ENCODE measurements at places on chromosomes 2 and 18.

- no peak for DNase-seq
Observed at GRCh38 chr2:212227755-212228154, 310.8 kb downstream of the ERBB4 start.

DNA sequence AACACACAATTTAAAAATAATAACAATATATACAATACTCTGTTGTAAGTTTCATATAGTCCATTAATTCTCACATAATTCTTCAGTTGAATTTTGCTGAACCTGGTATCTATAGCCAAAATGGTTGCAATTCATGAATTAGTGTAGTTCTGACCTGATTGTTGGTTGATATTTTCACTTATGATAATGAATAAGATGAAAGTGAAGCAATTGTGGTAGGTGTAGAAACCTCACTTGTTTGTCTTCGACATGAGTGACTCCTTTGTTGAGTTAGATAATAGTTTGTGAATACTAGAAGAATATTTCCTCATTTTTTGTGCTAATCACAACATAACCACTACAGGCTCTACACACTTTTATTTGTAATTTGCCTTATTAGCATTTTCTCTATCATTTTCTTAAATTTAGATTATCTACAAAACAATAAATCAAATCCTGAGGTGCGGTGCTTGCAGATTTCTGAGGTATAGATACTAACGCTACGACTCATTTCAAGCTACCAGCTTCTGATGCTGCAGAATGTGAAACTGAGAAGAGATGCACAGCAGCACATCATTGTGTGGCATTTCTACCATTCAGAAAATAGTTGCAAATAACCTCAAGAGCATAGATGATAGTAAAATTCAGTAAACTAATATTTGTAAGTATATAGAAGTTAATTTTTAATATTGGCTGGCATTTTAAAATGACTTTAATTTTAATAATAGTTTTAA is 117.9 kb downstream of the KCNH7 start:
- DNase-seq: no peak

DNA sequence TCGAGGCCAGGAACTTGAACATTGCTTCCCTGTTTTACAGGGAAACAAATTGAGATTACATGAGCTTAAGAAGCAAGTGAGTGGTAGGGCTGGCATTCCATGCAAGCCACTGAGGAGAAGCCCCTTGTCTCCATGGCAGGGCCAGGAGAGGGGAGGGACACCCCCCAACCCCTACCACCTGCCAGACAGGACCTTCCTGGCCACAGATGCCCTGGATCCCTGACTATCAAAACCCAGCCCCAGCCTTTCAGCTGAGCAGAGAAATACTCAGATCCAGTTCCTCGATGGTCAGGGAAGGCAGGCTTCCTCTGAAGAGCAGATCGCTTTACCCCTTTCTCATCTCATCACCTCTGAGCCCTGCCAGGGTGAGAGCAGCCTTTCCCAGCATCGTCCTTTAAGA is 53.8 kb upstream of the ALPP start:
- DNase-seq: no peak

GRCh38 chr2:231554748-231555545 is 24.7 kb upstream of the NMUR1 start:
- DNase-seq: no peak

GRCh38 chr2:84285056-84285747 is 173.9 kb downstream of the SUCLG1 start:
- no peak for DNase-seq

- no peak for DNase-seq
Observed at GRCh38 chr2:44934038-44934982, 7.2 kb upstream of the SIX3 start.

DNA sequence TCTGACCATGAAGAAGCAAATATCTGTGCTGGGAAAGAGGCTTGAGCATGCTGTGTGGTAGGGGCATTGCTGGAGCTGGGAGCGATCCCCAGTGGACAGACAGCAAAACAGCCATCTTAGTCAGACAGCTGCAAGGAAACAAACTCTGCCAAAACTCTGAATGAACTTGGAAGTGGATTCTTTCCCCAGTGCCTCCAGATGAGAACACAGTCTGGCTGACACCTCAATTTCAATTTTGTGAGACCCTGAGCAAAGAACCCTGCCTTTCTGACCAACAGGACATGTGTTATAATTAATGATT is 23.2 kb upstream of the FAP start:
- DNase-seq: no peak

GRCh38 chr2:197069958-197070357 is 143.5 kb upstream of the PGAP1 start:
- no peak for DNase-seq

GRCh38 chr2:225637259-225637658 is 237.7 kb downstream of the NYAP2 start:
- DNase-seq: peak; percentile 38

GRCh38 chr18:70107091-70107490 is 98.4 kb downstream of the RTTN start:
- no peak for DNase-seq

DNA sequence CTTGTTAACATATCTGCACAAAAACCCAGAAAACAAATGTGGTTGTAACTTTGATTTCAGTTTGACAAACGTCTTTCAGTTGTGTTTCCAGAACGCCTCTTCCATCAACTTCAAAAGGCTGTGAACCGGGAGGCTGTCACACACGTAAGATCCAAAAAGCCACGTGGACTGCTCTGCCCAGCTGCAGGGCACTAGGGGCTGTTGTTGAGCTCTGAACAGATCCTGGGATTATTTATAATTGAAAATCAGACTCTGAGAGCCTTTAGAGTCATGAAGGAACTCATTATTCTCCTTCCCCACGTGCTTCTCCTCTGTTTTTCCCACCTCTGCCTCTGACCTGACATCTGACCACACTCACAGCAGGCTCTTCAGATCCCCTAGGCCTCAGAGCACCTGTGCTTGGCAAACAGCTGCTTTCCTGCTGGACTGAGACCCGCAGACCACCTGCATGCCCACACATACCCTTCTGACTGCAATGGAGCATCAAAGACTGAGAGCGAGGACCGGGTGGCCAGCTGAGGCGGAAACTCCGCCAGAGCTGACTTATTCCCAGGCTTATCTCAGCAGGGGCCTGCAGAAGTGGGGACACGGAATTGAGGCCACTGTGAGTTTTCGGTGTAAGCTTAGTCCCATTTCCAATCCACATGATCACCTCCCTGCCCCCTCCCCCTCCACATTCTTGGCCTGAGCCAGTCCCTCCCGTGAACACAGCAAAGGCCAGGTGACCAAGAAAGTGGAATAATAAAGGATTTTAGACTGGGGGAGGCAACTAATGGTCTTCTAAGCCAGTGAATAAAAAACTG is 114.8 kb downstream of the ATL2 start:
- no peak for DNase-seq

- no peak for DNase-seq
Observed at GRCh38 chr18:56921896-56922480, 224.9 kb upstream of the BOD1L2 start.

GRCh38 chr2:177325554-177325953 is 61.0 kb upstream of the NFE2L2 start:
- no peak for DNase-seq
